ENCODE measurements at places on chromosomes 16 and 17. TPM values are rescaled to one million over a fixed set of nuclear protein-coding genes. Genes with fewer than 3 reads are reported as not detected.

DNA sequence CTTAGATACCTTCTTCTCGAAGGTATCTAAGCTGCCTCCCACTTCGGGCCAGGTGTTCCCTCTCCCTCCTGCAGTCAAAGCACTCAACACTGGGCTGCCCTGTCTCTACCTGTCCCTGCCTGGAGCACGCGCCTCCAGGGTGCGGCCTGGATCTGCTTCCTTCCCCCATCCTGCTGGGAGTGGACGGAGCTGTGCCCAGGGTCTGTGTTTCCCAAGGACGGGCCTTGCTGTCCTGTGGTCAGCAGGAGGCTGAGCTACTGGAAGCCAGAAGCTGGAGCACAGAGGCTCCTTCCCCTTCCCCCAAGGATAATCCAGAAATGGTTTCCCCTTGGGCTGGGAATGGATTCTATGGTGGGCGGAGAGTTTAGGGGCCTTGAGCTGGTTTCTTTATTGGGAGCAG is 16.7 kb downstream of the LLGL2 start:
- no peak overlapping the region for H3K27ac ChIP-seq
- DNase-seq = no peak
- no peaks in the 10 kb centered on the region for H3K27me3 ChIP-seq
- H3K4me3 ChIP-seq = no peak overlapping the region

Gene CA4
- 0.18 TPM for total RNA-seq

DNA sequence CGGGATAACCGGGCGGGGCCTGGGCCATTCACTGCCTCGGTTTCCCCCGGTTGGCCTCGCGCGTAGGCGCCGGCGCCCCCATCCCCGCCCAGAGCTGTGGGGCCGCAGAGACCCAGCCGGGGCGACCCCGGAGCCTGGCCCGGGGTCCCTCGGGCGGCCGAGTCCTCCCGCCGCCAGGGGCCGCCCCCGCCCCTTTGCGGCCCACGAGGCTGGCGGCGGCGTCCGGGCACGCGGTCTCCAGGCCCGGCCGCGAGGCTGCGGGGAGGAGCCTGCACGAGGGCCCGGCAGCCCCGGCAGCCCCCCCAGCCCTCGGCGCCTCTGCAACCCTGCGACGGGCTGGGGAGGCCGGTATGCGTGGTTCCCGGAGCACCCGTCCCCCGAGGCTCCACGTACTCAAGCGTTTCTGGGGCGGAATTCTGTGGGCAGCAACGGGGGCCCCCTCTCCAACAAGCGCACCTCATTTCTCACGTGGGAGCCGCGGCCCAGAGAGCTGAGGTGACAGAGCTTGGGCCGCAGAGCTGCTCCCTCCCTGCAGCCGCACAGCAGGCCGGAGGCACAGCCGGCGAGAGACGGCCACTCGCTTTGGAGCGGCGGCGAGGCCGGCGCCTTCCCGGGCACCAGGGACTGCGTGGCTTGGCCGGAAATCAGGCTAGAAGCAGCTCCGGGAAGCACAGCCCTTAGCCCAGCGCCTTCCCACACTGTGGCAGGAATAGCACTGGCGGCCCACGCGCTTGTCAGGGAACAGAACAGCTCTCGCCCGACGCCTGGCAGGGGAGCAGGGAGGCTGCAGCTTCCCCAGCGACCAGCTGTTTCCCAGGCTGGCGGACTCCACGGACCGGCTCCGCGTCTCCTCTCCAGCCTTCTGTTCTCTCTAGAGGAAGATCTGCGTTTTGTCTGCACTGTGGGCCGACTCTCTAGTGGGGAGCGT is 867 bp upstream of the LIMD2 start:
- H3K4me1 ChIP-seq = no peaks in the 10 kb centered on the region
- no peak overlapping the region for H3K27ac ChIP-seq
- H3K4me3 ChIP-seq = peak overlapping the region; percentile 51
- peaks cover 2% of the 10 kb centered on the region for H3K36me3 ChIP-seq

GRCh38 chr16:79805621-79806020 is 205.1 kb upstream of the MAF start:
- H3K4me1 ChIP-seq = no peaks in the 10 kb centered on the region
- H3K27me3 ChIP-seq = no peaks in the 10 kb centered on the region
- DNase-seq = no peak
- H3K4me3 ChIP-seq = no peak overlapping the region

Gene SCGB1C2
- total RNA-seq = not detected

GRCh38 chr17:37274461-37274860 is 101.3 kb upstream of the C17orf78 start:
- H3K36me3 ChIP-seq = peaks cover 88% of the 10 kb centered on the region
- H3K4me1 ChIP-seq = peaks cover 5% of the 10 kb centered on the region
- no peaks in the 10 kb centered on the region for H3K27me3 ChIP-seq
- H3K4me3 ChIP-seq = no peak overlapping the region
